ENCODE measurements at places on chromosomes 16 and 17.

DNA sequence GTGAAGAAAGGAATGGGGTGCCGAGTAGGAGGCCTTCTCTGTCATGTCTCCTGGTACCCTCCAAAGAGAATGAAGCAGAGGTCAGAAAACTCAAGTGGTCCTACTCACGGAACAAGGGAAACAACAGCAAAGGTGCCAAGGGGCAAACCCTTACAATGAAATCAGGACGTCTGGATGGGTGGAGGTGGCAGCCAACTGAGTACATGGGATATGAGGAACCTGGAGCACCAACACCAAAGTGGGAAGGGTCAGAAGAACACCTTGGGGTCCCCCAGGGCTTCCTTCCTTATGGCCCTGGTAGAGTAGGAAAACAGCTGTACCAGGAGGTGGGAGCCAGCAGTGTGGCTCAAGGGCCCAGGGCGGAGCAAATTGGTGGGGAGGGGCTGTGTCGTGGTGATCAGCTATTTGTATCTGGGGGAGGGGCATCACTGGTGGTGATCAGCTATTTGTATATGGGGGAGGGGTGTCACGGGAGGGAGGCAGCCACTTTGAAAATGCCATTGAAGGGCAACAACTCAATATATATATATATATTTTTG is 643 bp downstream of the HIGD1B start:
- DNase-seq, result no peak

GRCh38 chr17:52138350-52138749 is 20.2 kb downstream of the CA10 start:
- DNase-seq, result no peak

DNA sequence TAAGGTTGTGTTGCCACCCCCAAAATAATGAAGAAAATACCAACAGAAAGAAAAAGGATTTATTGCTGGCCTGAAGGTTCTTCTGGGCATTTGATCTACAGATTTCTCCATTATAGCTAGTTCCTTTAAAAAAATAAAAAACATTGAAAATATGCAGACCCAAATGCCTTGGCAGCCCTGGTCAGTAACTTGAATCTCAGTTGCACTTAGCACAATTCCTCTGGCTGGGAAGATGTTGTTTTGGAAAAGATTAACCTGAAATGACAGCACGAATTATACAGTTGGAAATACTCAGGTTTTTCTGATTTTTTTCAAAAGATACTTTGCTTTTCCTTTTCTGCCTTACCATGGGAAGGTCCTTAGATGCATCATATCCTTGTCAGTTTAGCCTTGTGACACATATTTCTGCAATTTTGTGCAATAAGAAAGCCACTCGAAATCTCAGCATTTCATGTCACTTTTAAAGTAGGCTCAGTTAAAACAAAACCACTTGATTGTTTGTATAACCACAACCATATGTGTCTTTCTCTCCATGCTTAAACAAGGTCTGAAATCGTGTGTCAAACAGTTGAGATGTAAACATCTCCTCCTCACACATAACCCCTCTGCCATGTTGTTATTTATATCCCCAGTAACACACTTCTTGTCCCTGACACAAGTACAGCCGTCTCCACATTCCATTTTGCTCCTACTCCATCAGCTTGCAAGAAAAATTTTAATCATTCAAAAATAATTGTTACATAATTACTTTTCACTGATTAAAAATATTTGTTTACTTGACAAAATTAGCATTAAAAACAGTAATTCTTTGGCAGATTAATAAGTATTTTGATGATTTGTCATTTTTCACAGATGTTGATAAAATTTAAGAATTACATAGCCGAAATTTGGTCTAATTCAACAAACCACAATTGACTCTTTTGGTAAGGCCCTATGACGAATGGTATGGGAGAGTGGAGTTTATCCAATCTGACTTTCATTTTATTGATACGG is 61.1 kb downstream of the SIAH1 start:
- peak; percentile 55 for DNase-seq

GRCh38 chr16:57720142-57720575 is 15.4 kb upstream of the KATNB1 start:
- DNase-seq, result peak; percentile 34

- no peak for DNase-seq
These were observed at the start of gene MMP28 for GRCh38 chr17:35795007-35795870. MMP28 (minus strand) TSS chr17:35795641; CDS start chr17:35795377, 264 bp downstream.

DNA sequence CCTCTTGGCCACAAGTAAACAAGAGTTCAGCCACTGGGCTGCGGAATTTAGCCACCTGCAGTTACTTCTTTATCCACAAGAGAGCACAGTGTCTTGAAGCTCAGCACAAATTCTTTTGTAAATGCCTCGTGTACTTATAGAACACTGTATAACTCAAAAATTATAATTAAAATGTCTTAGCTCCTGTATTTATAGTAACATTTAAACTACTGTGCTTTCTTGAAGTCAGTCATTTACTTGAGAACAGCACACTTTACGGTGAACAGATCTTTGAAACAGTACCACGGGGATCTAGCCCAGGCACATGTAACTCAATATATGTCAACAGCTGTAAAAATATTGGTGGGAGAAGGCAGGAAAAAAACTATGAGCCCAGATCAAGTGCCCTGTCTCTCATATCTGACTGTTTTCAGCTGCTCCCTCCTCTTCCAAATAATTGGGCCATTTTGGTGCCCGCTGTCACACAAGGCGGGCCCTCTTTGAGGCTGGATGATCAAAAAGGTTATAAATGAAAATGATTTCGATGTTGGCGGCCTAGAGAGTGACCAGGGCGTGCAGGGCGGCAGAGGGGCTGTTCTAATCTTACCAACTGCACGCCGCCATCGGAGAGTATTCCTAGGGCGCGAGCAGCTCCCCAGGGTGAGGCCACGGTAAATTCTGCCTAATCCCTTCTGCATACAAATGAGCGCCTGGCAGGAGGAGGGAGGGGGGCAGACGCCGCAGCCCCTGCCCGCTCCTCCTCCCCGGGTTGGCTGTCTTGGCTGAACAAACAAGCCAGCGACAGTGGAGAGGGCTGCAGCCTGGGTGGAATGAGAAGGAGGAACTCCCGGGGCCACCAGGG is 183.2 kb downstream of the C16orf78 start:
- peak; percentile 23 for DNase-seq

DNA sequence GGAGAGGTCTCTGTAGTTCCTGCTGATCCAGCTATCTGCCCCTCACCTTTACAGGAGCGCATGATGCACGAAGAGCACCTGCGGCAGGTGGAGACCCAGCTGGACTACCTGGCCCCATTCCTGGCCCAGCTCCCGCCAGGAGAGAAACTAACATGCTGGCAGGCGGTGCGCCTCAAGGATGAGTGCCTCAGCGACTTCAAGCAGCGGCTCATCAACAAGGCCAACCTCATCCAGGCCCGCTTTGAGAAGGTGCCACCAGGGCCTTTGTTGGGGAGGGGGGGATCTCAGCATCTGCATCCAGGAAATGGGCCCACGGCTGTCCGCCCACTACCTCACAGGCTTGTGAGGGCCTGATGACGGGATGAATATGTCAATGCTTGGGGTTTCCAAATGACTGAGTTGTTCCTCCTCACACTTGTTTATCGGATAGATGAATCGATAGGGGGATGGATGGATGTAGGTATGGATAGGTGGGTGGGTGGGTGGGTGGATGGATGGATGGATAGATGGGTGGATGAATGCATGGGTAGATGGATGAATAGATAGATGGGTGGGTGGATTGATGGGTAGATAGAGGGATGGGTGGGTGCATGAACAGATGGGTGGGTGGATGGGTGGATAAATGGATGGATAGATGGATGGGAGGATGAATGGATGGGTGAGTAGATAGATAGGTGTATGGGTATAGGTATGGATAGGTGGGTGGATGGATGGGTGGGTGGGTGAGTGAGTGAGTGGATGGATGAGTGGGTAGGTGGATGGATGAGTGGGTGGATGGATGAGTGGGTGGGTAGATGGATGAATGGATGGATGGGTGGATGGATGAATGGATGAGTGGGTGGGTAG is 7.0 kb upstream of the KATNB1 start:
- no peak for DNase-seq

DNA sequence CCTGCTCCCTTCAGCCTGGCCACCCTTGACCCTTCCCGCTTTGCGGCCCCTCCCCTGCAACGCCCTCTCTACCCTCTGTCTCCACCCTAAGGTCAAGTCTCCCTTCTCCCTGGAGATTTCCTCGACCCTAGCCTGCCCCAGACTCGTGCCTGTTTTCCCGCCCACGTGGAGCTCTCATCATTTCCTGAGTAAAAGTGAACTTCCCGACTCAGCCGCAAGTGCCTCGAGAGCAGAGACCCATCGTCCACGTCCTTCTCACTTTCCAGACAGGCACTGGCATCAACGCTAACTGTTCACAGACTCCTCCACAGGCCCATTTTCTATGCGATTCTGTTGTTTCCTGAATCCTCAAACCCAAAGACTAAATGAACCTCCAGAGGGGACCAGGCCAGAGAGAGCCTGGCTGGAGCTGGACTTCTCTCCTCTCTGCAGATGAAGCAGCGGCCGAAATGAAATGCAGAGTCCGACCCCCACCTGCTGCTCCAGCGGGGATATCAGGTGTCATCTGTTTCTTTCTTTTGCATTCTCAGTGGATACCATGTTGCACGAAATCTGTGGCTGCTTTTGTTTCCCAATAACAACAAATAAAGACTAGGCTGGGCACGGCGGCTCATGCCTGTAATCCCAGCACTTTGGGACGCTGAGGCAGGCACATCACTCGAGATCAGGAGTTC is 52.5 kb downstream of the RTN4RL1 start:
- peak; percentile 25 for DNase-seq

DNA sequence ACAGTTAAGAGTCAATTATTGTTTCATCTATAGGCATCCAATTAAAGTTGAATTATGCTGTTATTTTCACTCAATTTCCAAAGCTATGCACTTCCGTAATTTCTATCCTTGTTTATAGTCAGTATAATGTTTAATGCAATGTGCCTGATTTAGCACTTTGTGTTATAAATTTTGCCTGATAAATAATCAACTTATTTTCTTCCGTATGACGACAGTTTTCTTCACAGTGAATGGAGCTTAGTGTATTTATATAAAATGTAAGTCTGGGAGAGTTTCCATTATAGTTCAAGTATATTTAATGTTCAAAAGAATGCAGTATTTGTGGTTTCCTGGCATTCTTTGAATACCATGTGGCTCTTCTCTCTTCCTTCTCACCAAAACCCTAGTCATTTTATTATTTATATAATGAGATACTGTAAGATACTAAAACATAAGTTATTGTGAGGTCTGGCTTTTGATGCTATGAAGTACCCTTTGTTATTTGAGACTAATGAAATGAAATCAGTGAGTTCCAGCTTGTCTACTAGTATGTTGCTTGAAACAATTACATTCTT is 240.6 kb downstream of the PRKCA start:
- peak; percentile 95 for DNase-seq

DNA sequence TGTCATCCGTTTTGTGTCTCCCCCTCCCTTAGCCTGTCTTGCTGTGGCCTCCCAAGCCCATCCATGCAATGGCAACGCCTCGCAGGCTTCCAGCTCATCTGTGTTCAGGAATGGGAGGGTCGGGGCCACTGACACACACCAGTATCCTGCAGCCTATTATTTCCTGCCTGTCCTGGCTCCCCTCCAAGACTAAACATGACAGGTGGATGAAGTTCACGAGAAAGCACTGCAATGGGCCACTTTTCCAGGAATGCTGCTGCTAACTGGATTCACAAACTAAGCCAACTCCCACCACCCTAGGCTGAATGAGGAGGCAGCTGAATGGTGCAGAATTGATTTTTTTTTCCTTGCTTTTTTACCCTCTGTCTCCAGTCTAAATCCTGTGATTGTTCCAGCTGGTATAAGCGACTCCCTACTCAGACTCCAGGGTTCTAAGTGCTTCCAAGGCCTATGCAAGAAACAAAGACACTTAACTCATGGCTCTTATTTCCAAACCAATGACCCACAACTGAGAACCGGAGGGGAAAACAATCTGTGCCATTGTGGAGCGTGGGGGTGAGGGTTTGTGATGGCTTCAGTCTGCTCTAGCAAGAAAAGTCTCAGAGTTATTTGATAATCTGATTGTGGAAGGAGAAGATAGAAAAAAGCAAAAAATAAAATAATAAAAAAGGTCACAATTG is 23.3 kb downstream of the TMEM100 start:
- no peak for DNase-seq

- DNase-seq, result no peak
These were observed 2.8 kb downstream of the TOB1 start for GRCh38 chr17:50863221-50863843.

GRCh38 chr16:73610160-73610559 is 562.2 kb upstream of the ZFHX3 start:
- DNase-seq, result no peak

DNA sequence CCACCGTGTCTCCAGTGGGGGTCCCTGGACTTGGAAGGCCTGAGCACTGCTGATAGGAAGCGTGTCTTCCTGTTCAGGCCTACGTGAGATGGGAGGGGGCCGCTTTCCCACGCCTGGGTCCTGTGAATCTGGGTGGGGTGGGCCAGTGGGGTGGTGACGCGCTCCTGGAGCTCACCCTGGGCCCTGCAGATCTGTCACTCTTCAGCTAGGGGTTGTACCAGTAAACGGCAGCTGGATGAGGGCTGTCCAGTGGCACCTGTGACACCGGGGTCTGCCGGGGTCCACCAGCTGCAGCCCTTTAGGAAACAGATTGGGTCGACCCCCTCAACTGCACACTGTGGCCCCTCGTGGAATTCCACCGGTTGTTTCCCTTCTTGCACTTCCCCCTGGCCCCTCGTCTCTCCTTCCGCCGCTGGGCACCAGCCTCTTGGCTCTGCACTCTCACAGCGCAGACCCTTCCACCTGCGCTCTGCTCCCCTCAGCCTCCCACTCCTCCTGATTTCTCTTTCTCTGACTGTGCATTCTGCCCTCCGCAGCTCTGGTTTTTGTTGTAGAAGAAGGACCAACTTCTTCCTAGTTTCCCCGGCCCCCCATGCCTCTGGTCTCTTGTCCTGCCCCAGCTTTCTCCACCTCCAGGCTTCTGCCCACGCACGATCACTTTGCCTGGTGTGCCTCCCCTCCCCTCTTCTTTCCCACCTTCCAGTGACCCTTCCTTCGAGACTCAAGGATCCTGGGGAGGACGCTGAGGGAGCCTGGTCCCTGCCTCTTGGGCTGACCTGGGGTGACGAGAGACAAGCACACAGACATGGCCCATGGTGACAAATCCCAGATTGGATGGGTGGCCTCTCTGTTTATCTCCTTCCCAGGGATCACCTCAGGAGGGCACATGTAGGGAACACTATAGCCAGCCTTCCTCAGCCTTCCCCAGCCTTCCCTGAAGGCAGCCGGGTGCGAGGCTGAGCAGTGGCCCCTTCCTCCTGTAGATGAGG is 4.8 kb downstream of the MRC2 start:
- DNase-seq, result no peak

DNA sequence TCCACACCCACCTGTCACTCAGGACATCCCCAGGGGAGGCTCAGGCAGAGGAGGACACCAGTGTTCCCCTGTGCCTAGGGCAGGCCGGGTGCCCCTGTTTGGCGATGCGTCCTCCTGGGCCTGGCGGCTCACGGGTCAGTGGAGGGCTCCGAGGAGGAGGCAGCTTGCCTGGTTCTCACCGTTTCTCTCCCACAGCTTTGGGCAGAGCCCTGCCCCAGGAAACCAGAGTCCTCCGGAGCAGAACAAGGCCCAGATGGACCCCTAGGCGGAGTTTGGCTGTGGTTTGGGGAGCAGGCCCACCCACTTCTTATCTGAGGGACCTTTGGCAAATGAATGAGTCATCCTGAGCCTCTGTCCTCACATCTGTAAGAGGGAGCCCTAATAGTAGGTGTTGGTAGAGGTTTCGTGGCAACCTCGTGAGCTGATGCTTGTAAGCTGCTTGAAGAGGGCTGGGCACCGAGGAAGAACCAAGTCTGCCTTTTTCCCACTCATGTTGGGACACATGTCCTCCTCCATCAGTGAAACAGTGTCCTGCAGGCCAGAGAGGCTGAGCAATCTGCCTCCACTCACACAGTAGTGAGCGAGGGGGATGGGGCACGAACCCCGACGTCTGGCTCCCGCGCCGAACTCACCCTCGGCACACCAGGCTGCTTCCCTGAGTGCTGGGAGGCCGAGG is 247.0 kb upstream of the CIBAR2 start:
- DNase-seq, result peak; percentile 26

GRCh38 chr17:4901648-4902344 is 1.1 kb downstream of the CHRNE start:
- no peak for DNase-seq
